CD4-positive, alpha-beta T cell treated with Interleukin-1 beta for 1 hour (primary cell): ENCODE measurements at places on chromosomes 6 and 20.

DNA sequence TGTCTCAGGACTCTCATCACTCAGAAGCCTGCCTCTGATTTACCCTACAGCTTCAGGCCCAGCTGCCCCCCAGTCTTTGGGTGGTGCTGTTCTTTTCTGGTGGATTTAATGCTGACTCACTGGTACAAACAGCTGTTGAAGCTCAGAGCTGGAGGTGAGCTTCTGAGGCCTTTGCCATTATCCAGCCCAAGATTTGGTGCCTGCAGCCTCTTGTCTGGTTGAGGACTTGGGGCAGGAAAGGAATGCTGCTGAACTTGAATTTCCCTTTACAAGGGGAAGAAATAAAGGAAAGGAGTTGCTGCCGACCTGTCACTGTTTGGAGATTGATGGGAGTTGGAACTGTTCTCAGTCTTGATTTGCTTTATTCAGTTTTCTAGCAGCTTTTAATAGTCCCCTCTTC, 19.8 kb downstream of the ABCF1 start:
- no peak for DNase-seq

- DNase-seq = no peak
These were observed 363.4 kb downstream of the PHF3 start for GRCh38 chr6:63998991-63999390.

- peak; percentile 33 for DNase-seq
These were observed 56.7 kb downstream of the APCDD1L start for GRCh38 chr20:58458342-58459057.

GRCh38 chr6:41488433-41489119, 57.6 kb upstream of the FOXP4 start:
- no peak for DNase-seq

- no peak for DNase-seq
These were observed 4.5 kb downstream of the LY6G5C start for GRCh38 chr6:31676322-31676903.

GRCh38 chr20:37790900-37791299, 97.1 kb downstream of the CTNNBL1 start:
- no peak for DNase-seq

- DNase-seq = no peak
These were observed 66.2 kb downstream of the SLC22A23 start for GRCh38 chr6:3390698-3391097.

DNA sequence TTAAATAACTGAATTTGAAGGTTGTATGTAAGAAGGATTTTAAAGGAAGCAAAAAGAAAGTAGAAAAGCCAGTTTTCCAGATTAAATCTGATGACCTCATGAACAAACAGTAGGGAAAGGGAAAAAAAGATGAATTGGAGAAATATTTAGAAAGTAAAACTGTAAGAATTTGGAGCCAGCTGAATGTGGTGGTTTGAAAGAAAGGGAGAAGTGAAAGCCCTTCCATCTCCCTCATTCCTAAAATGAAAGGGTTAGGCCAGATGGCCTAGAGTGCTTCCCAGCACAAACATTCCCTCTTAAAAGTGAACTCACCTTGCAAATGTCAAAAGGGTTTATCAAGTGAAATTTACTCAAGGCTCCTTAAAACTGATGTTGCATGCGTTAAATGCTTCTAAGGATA, 139.3 kb upstream of the COL21A1 start:
- DNase-seq = no peak

DNA sequence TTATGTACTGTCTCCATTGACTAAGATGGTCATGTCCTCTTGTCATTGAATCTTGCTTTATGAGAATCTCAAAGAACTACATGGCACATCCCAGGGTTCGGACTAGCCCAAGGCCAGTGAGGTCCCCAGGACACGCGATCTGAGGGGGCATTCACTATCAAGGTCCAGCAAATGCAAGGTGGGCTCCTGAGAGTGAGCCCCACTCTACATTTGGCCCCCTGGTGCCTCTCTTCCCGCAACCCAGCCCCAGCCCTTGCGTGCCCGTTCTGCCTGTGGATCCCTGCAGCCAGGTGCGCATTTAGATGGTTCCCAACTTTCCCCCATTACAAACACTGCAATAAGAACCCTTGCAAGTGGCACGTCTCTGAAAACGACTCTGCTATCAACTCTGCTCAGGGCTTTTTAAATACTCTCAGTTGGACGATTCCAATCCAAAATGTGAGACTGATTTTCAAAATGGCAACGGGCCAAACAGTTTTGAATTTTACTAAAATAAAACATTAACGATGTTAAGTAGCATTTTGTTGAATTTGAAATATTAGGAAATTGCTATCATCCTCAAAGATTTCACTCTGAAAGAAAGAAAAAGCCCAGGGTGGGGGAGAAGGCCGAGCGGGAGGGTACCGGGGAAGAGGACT, 59.6 kb downstream of the NFATC2 start:
- DNase-seq = no peak

DNA sequence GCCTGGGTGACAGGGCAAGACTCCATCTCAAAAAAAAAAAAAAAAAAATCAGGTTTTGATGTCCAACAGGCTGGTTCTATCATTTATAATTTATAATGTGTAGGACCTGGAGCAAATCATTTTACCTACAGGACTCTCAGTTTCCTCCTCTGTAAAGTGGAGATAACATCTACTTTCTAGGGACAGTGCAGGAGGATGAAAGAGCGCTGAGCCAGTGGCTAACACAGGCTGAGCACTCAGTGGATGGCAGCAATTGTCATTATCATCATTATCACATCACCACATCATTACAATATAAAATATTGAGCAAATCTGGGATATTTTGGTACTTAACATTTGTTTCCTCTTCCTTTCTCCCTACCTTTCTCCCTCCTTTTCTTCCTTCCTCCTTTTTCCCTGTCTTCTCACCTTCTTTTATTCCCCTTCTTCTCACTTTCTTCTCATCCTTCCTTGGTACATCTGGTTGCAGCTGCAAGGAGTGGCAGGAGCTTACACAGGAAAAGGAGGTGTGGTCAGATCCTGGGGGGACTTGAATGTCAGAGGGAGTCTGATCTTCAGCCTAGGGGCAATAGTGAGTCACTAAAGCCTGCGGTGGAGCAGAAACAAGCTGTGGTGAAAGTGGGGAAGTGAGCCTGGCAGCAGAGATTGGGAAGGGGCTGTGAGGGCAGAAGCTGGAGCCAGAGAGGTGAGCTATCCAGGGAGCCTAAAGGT, 24.6 kb upstream of the CTNNBL1 start:
- peak; percentile 5 for DNase-seq

GRCh38 chr6:111606620-111607115, 990 bp upstream of the TRAF3IP2 start:
- no peak for DNase-seq

GRCh38 chr6:41976794-41977484, 35.3 kb upstream of the CCND3 start:
- DNase-seq = no peak

GRCh38 chr6:12083763-12084162, 71.7 kb downstream of the HIVEP1 start:
- no peak for DNase-seq

GRCh38 chr6:127107916-127108315, 10.6 kb upstream of the RSPO3 start:
- no peak for DNase-seq

GRCh38 chr20:15179381-15179780, 842.0 kb upstream of the FLRT3 start:
- DNase-seq = no peak

DNA sequence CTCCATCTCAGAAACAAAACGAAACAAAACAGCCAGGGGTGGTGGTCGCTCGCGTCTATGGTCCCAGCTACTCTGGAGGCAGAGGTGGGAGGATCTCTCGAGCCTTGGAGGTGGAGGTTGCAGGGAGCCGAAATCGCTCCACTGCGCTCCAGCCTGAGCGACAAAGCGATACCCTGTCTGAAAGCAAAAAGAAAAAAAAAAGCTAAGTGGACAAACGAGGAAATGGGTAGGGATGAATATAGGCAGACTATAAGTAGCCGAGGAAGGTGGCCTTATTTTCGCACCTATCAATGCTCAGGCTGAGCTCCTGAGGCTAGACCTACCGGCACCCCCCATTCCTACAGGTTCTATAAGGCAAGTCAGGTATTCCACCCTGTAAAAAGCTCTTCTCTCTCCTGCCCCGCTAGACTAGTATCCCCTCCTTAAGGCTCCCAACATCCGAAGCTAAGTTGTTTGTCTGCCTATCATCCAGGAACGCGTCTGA, 650 bp upstream of the CASP8AP2 start:
- DNase-seq = no peak

- no peak for DNase-seq
These were observed 41.4 kb downstream of the PKIB start for GRCh38 chr6:122651604-122652003.

DNA sequence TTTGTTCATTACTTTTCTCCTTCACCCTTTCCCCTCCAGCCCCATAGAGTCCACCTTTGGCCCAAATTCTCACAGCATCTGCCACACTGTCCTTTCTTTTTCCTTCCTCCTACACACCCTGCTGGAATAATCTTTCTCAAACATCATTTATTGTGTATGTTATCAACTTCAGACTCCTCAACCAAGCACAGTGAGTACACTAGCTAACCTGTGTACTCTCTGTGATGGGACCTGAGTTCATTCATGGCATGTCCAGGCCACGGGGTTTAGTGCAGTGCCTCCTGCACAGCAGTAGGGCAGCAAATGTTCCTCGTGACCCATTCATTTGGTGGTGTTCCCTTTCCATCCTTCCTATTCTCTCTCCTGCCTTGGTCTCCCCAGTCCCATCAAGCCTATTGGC, 7.1 kb upstream of the ARMC12 start:
- no peak for DNase-seq

DNA sequence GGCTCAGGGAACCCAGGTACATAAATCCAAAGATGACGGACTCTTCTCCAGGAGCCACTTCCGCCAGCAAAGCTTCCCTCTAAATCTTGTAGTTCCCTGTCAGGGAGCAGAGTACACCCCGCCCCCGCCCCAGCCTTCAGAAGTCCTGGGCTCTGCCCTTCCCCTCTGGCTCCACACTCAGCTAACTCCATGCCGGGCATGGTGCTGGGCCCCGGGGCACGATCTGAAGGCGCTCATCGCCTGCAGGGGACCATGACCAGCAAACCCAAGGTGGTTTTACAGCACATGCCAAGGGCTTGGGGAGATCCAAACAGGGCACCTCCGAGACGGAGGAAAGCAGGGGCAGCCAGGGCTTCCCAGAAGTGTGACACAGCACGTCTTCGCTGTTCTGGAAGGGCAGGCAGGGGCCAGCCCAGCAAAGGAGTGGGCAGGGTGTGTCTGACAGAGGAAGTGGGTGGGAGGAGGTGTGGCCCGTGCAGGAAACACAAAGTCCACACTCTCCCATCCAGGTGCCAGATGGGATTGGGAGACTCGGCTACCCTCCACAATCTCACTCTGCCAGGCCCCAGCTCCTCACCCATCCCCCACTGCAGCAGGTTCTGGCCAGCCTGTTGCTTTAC, 41.6 kb upstream of the SLC22A2 start:
- no peak for DNase-seq

DNA sequence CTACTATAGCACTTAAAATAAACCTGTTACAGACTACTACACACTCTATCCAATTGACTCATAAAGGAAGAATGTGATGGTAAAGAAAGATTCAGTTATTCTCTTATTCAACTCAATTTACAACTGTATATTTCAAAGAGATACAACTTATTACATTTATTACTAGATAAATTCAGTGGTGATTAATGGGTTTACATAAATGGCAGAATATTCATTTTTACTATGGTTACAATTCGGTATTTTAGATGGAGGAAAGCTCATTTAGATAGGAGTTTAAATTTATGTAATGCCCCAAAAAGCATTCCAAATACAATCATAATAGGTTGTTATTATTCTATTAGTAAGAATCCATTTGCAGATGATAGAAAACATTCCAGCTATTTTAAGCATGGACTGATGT, 439.1 kb upstream of the OPRM1 start:
- DNase-seq = no peak

GRCh38 chr20:64080013-64080812, at the start of gene OPRL1:
OPRL1 (plus strand) TSS chr20:64080082; CDS start chr20:64092721, 12,639 bp downstream.
- peak; percentile 46 for DNase-seq

GRCh38 chr6:3196770-3197169, 30.7 kb downstream of the TUBB2B start:
- DNase-seq = no peak

DNA sequence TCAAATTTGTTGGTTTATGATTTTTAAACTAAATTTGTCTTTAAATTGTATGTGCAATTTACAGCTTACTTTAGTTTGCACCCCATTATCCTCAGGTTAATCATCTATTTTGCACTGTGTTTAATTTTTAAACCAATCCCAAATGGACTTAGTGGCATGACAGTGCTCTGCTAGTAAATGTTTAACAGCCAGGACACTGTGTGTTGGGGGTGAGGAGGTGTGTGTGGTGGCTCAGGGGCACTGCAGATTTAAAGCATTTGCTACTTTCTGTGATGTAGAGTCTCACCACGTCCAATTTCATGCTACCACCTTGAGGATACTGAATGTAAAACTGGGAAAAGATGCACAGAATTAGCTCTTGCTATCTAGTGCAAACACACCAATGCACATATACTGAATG, 225.7 kb downstream of the HAO1 start:
- DNase-seq = no peak

- DNase-seq = no peak
These were observed 18.4 kb downstream of the PCIF1 start for GRCh38 chr20:45952861-45953260.

GRCh38 chr20:8404912-8405635, 273.0 kb downstream of the PLCB1 start:
- DNase-seq = no peak

- DNase-seq = peak; percentile 62
These were observed 123.7 kb upstream of the BTN3A2 start for GRCh38 chr6:26241033-26241895.

DNA sequence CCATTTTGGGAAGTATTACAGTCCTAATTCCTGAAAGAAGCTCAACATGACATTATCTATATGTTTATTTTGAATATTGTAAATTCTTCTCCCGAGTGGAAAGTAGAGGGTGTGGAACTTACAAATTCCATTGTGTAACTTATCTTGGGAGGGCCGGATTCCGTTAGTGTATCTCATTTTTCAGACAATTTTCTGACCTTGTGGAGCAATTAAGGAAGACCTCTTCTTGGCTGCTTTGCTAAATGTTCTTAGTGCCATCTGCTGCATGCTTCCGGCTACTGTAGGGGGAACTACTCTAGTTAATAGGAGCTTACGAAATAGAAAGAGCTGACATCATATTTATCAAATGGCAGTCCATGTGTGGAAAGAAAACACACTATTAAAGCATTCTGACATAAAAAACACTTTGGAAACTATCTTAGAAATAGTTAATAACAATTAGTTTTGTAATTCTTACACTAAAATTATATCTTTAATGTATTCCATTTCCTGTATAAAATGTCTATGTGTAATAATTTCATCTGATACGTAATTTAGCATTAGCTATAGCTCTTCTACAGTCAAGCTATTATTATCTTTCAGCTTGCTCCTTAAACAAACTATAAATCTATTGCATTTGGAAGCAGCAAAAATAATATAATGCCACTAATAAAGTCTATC, 41.5 kb upstream of the KCNQ5 start:
- peak; percentile 0 for DNase-seq

DNA sequence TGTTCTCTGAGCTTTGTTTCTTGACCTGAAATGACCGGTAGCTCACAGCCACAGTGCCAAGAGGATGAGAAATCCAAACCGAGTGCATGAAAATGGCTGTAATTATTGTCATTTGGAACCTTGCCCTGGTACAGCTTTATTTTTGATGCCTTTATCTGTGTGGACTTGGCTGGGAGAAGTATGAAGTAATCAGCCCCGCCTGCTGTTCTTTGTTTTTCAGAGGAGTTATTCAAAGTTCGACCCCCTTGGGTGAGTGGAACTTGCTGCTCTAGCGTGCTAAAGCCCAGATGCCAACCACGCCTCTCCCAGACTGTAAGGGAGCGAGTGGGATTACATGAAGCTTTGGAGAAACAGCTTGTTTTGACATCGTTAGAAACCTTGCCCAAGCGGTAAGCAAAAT, 48.3 kb downstream of the ECT2L start:
- no peak for DNase-seq
